CD4-positive, alpha-beta T cell treated with Interleukin-10 for 1 hour (primary cell): ENCODE measurements at places on chromosomes 16 and 17.
A peak's percentile ranks its signal among the peaks of the same experiment; 100 is the strongest.

DNA sequence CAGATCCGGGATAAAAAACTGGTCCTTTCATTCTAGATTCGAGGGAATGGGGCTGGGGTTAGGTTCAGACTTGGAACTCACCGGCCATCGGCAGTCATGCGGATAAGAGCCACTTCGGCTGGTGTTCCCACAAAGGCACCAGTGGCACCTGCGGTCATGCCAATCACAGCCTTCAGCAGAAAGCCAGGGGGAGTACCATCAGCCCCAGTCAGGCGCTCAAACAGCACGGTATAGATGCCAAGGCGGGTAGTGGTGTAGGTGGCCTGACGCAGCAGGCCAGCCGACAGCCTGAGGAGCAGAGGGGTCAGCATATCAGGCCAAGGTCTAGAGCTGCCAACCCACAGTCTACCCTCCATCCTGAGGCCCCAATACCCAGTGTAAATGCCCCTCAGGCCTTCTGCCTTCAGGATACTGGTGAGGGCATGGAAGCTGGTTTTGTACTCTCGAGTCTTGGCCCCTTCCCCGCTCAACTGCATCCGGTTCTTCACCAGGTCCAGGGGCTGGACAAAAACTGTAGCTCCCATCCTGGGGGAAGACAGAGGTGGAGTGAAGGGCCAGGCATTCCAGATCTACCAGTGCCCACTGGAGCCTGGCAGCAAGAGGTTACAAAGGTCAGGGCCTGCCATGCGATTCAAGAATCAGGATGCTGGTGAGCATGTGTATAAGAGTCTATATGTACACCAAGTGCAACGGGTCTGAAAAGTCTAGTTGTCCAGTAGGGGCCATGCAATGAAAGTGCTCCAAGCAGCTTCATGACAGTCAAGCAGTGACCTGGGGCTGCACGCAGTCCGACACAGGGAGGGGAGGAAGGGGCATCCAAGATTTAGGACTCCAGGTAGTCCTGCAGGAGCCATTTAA, 929 bp downstream of the SLC25A11 start:
- no peak for DNase-seq

- DNase-seq = no peak
Observed at GRCh38 chr16:11719762-11720161, 22.9 kb downstream of the TXNDC11 start.

DNA sequence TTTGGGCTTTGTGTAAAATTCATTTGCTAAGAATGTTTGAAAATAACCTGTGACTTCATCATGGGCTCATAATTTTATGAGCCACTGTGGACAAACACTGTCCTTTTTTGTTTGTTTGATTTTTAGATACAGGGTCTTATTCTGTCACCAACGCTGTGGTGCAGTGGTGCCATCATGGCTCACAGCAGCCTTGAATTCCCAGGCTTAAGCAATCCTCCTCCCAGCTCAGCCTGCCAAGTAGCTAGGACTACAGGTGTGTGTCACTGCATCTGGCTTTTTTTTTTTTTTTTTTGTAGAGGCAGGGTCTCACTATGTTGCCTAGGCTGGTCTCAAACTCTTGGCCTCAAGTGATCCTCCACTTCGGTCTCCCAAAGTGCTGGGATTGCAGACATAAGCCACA, 8.3 kb downstream of the TEX2 start:
- no peak for DNase-seq

- DNase-seq = no peak
Observed at GRCh38 chr16:12516621-12517309, 286.9 kb downstream of the CPPED1 start.

- DNase-seq = peak; percentile 58
Observed at GRCh38 chr17:82019690-82020571, 2.7 kb downstream of the CENPX start.

GRCh38 chr17:1509290-1509881, 7.0 kb downstream of the INPP5K start:
- DNase-seq = no peak

DNA sequence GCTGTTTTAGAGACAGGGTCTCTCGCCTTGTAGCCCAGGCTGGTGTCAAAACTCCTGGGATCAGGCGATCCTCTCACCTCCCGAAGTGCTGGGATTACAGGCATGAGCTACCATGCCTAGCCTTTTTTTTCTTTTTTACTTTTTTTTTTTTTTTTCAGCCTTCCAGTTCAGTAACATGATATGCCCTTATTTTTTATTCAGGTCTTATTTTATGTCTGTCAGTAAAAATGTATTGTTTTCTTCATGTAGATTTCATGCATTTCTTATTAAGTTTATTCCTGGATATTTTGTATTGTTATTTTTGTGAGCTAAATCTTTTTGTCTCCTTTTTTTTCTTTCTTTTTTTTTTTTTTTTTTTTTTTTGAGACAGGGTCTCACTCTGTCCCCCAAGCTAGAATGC, 2.7 kb upstream of the FOXN1 start:
- no peak for DNase-seq

DNA sequence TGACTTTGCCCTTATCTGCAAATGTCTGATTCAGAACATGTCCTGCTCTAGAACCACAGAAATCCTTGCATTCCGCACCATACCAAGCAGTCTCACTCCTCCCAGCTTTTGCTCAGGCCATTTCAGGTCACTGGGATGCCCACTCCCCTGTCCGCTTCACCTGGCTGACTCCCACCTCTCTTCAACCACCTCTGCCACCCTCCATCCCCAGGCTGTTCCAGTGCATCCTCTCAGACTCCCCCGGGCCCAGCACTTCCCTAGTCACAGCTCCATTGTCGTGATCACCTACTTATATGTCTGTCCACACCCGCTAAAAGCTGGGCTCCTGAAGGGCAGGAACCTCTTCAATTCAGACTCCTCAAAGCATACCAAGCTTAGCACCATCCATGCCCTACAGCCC, 58.4 kb upstream of the CDH5 start:
- DNase-seq = no peak
